ENCODE measurements at places on chromosomes 12 and 14. TPM values are rescaled to one million over a fixed set of nuclear protein-coding genes. Genes with fewer than 3 reads are reported as not detected.

DNA sequence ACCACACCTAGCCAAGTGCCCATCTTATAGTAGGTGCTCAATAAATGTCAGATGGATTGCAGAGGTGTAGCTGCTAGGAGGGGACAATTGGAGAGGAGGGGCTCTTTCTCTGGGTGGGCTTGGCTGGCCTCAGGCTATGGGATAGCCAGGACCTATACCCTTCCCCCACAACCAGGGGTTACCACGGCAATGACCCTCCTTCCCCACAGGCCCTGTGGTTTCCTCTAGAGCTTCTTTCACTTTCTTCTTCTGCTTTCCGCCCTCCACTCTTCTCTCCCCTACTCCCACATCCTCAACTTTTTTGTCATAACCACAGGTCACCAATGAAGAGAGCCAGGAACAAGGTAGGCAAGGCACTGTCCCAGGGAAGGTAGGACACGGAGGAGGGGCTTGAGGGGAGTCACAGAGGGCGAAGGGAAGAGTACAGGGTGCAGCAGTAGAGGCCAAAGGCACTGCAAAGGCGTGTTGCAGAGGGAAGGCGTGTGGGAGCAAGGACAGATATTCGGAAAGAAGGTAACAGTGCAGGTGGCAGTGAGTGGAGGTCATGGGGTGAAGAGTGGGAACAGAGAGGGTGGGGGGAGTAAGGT lies 1.9 kb upstream of the ITGB7 start:
- DNase-seq = no peak

DNA sequence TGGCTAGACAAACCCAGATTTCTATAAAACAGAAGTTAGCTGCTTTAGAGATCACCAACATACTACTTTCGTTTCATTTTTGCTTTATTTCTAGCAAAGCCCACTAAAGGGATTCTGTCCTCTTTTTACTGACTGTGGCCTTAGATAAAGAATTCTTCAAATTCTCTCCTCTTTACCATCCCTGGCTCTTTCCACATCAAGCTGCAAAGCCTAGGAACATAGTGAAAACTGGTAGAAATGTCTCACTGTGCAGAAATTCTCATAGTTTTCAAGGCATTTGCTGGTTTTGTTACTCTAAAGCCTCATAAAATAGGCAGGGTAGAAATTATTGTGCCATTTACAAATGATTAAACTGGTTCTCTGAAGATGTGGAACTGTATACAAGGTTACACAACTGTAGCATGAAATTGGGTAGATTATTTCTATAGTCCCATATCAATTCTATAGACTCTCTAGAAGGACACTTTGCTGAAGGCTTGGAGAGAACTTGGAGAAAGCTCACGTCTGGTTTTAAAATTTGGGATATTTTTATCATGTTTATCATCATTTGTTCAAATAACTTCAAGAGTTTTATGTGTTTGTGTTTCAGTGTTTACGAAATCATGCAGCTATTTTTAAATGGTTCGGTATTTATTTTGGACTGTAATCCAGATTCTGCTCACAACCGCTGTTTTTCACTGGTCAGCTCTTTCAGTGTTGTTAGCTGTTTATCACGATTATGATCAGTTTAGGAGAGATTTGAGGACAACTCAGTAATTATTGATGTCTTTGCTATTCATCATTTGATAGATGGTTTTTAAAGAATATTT lies 36.7 kb upstream of the CSRP2 start:
- no peak for DNase-seq

DNA sequence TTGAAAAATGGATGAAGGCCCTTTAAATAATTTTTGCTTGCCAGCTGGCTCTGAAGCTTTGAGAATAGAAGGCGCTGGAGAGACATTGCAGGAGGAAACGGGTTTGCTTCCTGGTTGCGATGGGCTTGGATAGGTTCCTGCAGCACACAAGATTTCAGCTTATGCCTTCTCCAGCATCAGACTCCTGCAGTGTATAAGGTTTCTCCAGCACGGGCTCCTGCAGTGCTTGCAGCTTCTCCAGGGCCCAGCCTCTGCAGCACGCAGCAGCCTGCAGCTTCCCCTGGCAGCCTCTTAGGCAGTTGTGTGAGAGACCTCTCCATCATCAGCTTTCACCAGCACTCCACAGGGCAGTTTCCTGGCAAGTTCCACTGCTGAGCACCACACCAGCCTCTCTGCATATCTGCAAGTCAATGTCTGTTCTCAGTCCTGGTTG lies 78.7 kb upstream of the ZDHHC17 start:
- DNase-seq = no peak

GRCh38 chr14:65195042-65195719 lies 92.9 kb upstream of the MAX start:
- DNase-seq = no peak

Gene TMEM117
- 3.6 TPM for total RNA-seq

- no peak for DNase-seq
These were observed 886.2 kb upstream of the MGAT4C start for GRCh38 chr12:87142342-87142741.

GRCh38 chr14:59679872-59680271 lies 103.3 kb upstream of the CCDC175 start:
- DNase-seq = no peak
